ENCODE measurements at places on chromosomes 2 and 18.

DNA sequence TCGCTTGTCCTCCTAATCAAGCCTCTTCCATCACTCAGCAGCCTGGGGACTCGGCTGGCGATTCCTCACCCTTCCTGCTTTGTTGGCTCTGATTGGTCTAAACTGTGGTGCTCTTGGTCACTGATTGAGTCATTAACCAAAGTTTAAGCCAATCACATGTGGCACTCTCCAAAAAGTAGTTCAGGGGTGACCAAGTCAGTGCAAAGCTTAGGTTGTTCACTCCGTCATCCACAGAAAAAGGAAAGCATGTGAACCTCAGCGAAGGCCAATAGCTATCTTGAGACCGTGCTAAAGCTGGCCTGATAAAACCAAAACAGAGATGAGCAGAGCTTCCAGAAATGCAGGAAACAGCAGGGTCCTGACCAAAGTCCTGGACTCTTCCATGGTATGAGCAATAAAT lies 4.9 kb downstream of the ALPK2 start:
- no peak for DNase-seq

GRCh38 chr18:13369756-13370510 lies 151.4 kb downstream of the LDLRAD4 start:
- peak; percentile 7 for DNase-seq

DNA sequence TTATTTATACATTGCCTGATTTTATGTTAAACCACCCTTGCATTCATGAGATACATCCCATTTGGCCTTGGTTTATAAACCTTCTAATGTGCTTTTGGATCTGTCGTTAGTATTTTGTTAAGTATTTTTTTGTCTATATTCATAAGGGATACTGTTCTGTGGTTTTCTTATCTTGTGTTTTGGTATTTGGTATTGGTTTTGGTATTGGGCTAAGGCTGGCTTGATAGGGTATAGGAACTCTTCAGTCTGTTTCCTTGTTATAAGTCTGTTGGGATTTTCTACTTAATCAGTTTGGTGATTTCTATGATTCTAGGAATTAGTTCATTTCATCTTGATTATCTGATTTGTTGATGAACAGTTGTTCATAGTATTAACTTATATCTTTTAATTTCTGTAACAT lies 49.2 kb downstream of the RELCH start:
- no peak for DNase-seq

DNA sequence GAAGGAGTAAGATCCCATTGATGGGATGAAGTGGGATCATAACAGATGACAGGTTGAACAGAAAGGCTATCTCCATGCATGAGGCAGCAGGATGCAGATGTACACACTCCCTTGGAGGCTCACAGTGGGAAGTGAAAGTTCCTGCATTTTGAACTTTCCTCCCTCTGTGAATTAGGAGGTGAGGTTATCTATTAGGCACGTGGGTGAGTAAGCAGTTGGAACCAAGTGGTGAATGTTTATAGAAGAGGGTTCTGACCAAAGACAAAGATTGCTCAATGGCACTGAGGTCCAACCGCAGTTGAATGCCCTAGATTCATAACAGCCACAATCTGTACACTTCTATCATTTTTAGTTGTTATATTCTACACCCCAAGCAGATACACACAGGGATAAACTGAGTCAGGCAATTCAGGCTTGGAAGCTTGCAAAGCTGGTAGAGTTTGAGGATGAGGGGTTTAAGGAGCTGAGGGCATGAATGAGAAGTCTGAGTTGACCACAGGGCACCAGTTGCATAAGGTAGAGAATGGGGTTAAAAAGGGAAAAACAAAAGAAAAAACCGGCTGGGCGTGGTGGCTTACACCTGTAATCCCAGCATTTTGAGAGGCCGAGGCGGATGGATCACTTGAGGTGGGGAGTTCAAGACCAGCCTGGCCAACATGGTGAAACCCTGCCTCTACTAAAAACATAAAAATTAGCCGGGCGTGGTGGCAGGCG lies 7.1 kb upstream of the KCMF1 start:
- DNase-seq = no peak

GRCh38 chr2:22076454-22076853 lies 952.7 kb downstream of the TDRD15 start:
- DNase-seq = no peak

DNA sequence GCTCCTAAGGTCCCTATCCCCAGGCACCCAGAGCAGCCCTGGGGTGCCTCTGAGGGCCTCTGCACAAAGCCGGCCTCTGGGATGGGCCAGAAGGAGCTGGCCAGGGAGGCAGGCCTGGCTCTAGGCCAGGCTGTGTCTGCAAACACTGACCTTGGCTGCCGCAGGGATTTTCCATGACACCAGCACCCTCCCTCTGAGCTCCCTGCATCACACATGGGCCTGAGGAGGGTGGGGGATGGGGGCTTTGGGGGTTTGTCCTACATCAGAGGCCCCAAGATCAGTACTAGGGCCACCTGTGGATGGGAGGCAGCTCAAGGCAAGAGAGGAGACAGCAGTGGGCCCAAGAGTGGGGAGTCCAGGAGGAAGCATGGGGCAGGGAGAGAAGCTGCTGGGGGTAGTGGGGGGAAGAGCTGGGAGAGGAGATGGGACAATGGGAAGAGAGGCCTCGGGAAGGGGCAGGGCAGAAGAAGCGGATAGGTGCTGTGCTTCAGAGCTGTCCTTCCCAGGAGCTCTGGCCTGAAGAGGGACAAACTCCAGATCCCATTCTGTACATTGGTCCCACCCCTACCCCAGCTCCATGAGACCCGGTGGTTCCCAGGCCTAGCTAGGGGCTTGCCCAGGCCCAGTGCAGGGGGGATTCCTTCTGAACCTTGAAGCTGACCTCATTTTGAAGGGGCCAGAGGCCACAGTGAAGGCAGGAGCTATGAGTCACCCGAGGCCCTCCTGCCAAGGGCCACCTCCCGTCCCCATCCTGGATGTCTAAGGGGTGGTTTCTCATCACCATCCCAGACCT lies 28.0 kb downstream of the KCNK3 start:
- DNase-seq = no peak

DNA sequence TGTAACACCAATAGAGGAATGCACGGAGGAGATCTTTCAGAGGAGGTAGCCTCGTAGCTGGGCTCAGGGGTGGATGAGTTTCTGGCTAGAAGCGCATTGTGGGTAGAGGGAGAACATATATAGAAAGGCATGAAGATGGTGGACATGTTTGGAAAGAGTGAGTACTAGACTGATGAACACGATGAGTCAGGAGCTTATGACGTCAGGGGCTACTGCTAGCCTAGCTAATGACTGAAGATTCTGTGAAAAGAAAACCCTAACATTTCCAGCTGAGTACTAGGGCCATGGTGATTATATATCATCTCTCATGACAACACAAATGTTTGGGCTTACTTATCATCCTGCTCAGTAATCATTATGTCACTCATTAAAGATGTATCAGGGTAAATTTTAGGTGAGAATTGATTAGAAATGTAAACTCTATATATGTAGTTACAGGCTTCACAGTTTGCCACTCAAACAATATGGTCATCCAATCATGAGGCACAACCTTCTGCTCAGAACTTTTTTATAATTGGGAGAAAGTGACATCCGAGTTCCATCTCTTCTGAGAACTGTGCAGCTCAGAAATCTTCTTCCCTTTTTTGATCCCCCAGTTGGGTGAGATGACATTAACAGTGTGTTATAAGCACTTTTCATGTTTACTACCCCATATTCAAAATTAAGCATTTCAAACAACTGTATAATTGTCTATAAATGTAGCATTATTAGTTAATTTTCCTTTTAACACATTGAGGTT lies 22.2 kb upstream of the IL1RN start:
- no peak for DNase-seq

DNA sequence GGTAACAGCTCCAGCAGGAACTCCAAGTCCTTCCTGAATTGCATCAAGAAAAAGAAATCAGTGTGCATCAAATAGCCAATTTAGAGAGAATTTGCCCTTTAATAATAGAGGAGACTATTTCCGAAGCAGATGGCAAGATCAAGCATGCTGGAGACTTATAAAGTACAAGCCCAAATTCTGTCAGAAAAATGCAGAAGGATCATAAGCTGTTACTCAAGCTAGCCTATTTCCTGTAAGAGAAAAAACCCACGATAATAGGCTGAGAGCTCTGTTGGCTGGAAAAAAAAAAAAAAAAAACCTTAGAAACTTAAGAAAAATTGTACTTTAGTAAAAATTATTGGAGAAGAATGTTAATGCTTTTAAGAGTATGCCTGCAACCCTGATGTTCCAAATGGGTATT lies 24.4 kb upstream of the ITM2C start:
- no peak for DNase-seq

GRCh38 chr2:43171789-43172188 lies 54.6 kb downstream of the ZFP36L2 start:
- DNase-seq = no peak

- no peak for DNase-seq
These were observed 37.5 kb downstream of the FBXO11 start for GRCh38 chr2:47868611-47869352.
